ENCODE measurements at places on chromosomes 7 and 10.

DNA sequence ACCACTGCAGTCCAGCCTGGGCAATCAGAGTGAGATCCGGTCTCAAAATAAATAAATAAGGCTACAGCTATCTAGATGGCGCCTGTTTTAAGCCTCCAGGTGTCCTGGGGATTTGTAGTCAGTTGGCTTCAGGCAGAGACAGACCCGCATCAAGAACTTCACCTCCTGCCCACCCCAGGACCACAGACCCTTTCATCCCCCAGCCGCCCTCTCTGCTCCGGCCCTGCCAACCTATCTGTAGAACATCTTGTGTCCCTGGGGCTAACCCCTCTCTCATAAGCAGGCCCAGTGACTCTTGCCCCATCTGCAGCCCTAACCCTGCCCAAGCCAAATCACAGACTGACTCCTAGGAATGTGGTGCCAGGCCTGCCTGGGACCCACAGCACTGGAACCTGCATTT, 17.9 kb downstream of the PDIA4 start:
- no peak for DNase-seq

GRCh38 chr7:8382004-8382730, 51.2 kb upstream of the NXPH1 start:
- DNase-seq: no peak

- no peak for DNase-seq
Observed at GRCh38 chr10:22308390-22308789, 7.8 kb upstream of the COMMD3 start.

DNA sequence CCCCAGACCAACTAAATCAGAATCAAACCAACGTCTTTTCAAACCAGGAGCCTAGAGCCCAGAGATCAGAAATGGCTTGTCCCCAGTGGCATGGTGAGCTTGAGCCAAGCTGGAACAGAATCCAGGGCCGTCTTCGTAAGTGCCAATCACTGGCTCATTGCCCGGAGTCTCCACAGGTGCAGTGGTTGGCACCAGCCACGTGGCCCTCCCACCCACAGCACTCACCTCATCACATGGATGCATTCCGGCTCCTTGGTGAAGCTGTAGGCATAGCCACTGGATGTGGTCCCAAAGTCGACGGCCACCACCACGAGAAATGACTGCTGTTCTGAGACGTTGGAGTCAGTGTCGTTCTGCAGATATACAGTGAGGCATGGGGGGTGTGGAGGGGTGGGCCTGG, 37.4 kb downstream of the HSPA12A start:
- DNase-seq: no peak

GRCh38 chr7:139718141-139718540, 59.7 kb downstream of the HIPK2 start:
- no peak for DNase-seq

DNA sequence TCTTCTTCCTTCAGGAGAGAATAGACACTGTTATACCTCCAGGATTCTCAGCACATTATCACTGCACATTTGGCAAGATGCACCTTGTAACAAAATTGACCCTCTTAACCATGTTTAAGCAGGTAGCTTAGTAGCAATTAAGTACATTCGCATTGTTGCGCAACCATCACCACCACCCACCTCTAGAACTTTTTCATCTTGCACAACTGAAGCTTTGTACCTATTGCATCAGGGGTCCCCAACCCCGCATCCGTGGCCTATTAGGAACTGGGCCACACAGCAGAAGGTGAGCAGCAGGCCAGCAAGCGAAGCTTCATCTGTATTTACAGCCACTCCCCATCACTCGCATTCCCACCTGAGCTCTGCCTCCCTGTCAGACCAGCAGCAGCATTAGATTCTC, 29.9 kb upstream of the SMURF1 start:
- no peak for DNase-seq

GRCh38 chr7:80619741-80620140, 18.7 kb upstream of the CD36 start:
- no peak for DNase-seq

GRCh38 chr10:18066947-18067346, 73.3 kb upstream of the CACNB2 start:
- no peak for DNase-seq
